Activated naive CD4-positive, alpha-beta T cell (primary cell): ENCODE measurements at places on chromosomes 7 and 10.

GRCh38 chr7:98224701-98225181 lies 13.5 kb downstream of the BHLHA15 start:
- no peak for DNase-seq

GRCh38 chr7:157079116-157079515 lies 59.6 kb upstream of the UBE3C start:
- DNase-seq, result no peak

DNA sequence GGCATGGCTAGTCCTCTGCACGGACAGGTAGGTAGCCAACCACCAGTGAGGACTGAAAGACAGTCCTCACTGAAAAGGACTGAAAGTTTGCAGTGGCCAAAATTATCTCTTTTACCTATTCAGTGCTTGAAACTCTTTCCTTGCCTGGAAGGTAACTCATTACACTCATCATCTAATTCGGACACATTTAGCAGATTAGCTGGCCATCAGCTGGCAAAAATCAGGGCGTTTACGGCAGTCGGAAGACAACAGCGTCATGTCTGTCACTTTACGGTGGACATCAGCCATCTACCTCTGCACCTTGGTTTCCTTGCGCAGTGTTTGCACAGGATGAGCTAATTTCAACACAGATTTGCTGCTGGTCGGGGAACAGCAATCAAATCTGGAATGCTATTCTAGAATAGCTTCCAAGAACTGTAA lies 740 bp downstream of the ANXA7 start:
- no peak for DNase-seq

DNA sequence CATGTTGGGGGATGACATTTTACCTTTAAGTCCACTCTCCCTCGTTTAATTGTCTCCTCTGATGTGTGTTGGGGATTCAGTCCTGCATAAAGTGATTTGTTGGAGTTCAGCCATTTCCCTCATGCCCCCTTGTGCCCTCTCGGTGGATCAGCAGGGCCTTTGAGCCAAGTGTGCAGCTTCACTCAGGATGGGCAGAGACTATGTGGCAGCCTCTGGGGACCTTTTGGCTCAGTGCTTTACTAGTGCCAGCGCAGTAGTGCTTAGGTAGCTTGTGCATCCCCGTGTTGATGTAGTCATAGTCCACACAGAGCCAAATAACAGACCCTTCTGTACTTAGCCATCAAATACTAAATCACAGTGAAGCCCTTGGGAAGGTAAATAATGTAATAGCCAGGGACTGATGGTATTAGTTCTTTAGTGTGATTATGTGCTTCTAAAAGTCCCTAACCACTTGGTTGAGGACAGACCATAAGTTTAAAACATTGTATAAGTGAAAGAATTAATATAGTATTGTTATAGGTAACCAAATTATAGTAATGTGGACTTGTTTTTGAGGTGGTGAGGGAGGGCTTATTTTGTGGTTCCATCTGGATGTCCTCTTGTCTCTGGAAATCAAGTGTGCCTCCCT lies 11.4 kb downstream of the BUB3 start:
- DNase-seq, result no peak

DNA sequence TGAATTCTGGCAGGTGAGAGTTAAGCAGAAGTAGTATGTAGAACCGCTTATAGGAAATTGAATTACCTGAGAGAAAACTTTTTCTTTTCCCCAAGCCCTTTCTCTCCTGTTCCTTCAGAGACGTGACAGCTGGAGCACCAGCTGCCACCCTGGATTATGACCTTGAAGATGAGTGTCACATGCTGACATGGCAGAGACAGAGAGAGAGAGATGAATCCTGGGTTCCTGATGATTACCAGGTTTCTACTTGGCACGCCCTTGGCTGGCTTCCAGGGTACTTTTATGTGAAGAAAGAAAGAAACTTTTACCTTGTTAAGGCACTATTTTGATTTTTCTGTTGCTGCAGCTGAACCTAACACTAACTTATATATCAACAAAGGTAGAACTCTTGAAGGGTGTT lies 99.9 kb downstream of the GPR26 start:
- DNase-seq, result no peak

DNA sequence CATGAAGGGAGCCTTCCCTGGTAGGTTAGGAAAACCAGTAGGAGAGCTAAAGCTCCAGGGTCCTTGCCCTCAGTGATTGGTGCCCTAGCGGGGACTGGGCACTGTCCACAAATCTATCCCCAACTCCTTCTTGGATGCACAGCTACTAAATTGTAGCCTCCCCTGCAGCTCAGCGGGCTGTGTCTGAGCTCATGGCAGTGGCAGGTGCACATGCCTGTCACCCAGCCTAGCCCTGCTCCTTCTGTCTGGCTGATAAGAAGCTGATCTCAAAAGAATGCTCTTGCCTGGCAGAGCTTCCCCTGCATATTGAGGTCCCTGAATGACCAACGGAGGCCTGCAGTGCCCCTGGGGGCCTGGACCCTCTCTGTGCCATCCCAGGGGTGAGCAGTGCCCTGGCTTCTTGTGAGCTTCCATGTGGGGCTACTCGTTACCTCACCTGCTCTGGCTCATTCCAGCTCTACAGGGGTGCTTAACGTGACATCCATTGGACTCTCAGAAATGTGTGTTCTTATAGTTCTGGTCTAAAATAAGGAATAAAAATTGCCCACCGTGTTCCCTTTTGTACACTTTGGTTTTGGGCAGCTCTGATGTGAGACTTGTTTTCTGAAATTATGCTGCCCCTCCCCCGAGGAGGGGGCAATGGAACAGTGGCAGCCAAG lies 59.8 kb upstream of the ANTXRL start:
- no peak for DNase-seq

GRCh38 chr10:81157681-81158080 lies 620.0 kb downstream of the SH2D4B start:
- DNase-seq, result no peak

DNA sequence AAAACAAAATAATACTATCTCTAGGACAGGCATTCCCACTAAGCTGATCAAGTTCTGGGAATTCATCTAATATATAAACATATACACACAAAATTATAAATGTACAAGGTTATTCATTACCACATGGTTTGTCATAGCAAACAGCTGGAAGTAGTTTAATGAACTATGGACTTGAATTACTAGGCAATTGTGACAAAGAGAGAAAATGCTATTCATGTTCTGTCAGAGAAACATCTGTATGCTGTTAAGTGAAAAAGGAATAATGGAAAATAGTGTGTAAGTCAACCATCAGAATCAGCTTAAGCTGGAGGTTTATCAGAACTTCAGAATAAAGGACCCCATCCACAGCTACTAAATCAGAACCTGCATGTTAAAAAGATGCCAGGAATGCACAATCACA lies 2.8 kb downstream of the ZNF248 start:
- DNase-seq, result no peak

- DNase-seq, result no peak
These were observed 387.5 kb upstream of the GALNT17 start for GRCh38 chr7:70744492-70744891.

DNA sequence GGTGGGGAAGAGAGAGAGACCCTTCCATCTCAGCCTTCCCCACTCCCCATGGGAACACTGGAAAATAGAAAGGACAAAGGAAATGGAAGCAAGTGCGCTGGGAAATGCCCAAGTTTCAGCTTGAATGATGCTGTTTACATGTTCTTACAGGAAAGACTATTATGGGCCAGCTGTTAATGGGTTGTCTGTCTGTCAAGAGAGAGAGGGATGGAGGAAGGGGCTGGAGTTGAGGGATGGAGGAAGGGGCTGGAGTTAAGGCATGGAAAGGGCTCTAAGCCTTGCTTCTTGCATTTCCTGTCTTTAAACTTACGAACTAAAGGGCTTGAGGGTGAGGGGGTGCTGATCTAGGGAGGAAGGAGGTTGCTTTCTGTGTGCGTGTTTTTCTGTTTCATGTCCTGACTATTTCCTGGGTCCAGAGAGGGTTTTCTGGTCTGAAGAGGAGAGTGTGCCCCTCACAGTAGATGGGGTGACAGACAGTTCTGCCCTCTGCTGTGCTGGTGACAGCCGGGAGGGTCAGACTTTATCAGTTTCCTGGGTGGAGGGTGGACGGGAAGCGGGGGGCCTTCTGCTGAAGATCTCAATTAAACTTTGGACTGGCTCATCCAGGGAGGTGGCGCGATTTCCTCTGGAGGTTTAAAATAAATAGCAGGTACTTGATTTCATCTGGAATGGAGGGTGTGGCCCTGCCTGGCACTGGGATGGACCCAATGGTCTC lies 30.5 kb downstream of the GRK5 start:
- no peak for DNase-seq

DNA sequence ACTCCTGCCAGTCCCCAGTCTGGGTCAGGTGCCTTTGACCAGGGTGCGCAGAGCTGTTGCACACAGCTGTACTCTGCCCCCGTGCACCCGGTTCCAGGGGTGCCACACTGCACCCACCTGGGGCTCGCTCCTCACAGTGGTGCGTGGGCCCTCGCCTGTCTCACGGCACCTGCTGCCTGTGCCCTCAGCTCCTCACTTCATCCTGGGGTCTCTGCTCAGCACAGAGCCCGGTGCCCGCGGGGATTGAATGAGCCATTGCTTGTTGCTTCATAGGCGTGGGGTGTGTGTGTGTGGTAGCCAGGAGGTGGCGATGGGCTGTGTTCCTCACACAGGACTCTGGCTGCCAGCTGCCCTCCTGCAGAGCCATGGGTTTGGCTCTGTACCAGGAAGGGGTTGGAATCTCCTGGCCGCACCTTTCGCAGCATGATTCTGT lies 18.5 kb downstream of the EIF3B start:
- no peak for DNase-seq

GRCh38 chr10:8544500-8544899 lies 490.0 kb downstream of the GATA3 start:
- no peak for DNase-seq

DNA sequence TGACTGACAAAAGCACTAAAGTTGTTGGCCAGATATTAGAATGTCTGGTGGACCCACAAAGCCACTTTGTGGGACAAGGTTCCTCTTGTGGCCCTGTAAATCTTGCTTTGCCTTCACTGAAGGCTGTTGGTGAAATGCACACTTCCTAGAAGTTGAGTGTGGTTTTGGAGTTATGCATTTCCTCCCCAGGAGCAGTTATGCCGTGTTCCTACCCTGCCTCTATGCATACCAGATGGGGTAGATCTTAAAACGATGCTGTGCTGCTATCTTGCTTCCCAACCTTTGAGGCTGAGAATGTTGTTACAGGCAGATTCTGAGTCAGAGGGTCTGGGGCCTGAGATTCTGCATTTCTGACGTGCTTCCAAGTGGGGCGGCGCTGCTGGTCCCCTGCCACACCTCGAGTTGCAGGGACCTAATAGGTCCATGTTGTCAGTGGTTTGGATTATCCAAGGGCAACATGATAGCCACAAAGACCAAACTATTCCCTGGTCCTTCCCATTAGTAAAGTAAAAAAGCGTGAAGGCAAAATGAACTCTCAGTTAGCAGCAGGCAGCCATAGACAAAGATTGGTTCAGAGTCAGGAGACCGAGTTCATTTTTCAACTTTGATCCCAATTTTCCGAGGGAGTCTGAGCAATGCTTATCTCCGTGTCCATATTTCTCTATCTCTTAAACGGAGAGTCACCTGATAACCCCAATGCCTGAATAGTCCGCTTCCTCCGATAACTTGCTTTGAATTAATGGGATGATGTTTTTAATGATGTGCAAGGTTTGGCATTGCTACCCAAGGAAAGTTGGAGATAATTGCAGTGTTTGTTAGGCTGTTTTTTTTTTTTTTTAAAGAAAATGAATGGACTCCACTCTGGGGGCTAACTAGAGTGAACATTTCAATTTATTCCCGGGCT lies 55.8 kb downstream of the CDHR3 start:
- DNase-seq, result no peak

- DNase-seq, result no peak
These were observed 162.3 kb downstream of the INHBA start for GRCh38 chr7:41540601-41541000.

- DNase-seq, result no peak
These were observed 3.9 kb downstream of the FOXL3 start for GRCh38 chr7:293681-294439.

DNA sequence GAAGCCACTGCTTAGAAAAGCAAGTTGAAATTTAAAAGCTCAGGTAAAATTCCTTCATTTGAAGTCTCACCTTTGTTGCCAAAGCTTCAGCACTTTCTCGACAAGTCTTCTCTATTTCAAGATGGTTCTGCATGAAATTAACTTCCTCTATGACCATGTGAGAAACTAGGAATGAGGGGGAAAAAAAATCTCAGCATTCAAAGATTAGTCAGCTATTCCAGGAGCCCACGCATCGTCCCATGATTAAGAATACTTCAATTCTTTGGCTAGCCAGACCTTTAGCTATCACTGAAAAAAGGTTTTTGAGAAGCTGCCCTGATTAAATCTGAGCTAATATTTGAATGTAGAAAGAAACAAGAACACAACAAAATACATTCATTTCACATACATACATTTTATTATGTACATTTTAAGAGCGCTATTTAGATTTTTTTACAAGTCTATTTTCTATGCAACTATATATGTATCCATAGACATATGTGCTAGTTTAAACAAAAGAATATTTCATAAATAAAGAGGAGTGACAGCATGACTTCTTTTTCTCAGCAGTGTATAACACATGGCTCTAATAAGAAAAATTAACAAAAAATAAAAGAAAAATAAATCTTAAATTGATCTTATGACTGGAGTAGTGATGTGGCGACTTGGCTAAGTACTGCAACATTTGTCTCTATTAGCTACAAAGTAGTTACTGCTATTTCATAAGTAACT lies 44.8 kb downstream of the SHTN1 start:
- no peak for DNase-seq

DNA sequence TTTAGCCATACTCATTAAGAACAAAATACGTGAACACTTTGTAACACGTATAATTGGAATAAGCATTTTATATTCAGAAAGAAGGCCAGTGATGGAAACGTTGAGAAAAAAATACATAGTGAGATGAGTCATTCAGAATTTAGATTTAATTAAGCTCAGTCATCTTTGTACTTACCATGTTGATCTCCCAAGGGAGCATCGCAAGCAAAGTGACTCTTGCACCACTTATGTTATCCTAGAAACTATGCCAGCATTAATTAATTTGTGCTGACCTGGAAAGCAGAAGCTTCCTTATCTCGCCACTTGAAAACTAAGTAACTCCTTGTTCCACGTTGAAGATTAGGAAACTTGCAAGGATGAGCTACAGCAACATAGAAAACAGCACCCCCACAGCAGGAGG lies 9.7 kb upstream of the MPP7 start:
- DNase-seq, result no peak

DNA sequence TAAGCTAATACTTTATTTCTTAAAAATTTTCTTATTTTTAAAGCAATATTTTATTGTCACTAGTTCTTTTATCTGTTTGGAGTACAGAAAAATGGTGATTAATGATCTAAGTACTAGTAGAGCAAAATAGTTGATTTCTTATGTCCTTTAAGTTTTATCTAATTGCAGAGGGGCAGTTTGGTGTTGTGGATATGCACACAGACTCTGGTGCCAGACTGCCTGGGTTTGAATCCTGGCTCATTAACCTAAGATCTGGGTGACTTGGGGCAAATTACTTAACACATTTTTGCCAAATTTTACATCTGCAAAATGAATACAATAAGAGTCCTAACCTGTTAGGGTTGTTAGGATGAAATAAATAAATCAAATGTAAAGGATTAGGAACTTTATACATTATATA lies 10.7 kb upstream of the PRPS1L1 start:
- DNase-seq, result no peak

GRCh38 chr10:128926711-128927110 lies 540.3 kb upstream of the MGMT start:
- DNase-seq, result no peak
